ENCODE measurements at places on chromosomes 5 and 9.

DNA sequence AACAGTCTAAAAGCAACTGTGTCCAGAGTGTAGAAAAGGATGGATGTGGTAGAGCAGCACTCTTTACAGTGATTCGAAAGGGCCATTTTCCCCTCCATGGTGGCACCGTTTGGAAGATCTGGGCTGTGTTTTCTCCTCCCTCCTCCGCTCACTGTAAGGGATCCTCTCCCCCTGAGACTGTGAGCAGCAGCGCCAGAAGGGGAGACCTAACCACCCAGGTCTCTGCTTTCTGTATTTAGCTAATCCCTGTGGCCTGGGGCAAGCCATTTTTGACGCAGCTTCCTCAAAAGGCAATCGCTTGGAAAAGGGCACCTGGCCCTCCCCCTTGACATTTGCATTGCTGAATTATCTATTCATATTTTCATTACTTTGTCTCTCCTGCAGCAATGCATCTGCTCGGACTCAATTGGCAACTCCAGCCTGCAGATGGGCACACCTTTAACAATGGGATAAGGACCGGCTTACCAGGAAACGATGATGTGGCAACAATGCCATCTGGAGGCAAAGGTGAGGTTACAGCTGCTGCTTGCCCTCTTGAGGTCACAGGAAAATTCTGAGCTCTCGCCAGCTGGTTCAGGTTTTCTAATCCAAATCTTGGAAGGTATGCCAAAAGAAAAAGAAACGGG lies 244.3 kb upstream of the WWC1 start:
- peak; percentile 43 for DNase-seq

- DNase-seq = no peak
Measured at GRCh38 chr5:40240671-40241070, 439.0 kb upstream of the PTGER4 start.

DNA sequence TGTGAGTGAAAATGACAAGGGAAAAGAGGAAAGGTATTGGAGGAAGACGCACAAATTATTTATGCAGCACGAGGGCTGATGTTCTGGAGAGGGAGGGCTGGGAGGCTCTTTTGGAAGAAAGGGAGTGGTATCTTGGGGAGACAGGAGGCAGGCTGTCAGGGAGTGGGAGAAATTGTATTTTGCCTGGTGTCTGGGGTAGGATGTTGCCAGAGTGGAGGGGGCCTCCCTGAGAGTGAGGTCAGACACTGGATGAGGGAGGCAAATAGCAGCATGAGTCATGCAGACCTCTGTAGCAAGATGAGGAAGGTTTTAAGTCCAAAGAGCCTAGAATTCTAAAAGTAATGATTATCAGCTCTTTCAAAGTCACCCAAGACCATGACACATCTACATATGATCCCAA lies 158.0 kb downstream of the DMRT2 start:
- peak; percentile 78 for DNase-seq

DNA sequence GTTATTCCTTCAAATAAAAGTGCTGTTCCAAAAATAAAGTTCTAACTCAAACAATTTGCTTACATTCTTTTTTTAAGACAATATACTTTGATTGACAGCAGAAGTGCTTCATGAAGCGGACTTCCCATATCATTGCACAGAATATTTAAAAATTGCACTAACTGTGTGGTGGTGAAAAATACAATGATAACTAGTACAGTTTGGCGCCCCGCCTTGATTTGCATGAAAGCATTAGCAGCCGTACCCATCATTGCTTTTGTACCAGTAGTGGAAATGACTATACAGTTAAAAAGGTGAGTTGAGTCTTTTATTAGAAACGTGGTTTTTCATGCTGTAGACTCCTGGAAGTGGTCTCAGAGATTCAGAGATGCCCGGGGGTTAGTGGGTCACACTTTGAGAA lies 69.5 kb upstream of the MAP3K1 start:
- no peak for DNase-seq

DNA sequence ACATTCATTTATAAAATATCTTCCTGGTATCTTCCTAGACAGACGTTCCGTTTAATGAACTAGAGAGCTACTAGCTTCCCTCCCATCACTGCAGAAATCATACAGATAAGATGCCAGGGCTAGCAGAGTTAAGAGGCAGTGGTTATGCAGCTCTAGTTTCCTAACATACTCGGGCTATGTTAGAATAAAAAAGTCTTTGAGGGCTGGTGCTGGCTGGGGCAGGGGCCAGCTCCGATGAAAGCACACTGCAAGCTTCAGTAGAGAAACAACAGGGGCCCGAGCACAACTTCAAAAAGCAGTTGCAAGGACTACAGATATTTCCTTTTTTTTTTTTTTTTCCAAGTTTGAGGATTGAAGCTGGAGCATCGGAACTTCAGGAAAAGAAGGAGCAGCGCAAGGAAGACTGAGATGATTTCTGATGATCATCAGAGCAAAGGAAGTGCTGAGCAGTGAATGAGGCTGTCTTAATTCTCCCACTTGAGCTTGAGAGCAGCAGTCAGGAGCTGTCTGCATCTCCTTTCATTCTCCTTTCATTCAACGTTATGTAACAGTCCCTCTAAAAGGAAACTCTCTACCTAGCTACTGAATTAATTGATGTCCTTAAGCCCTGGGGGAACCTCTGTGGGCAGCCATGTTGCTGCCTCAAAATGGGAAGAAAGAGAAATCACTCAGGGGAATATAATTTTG lies 47.6 kb upstream of the ADCY2 start:
- no peak for DNase-seq

DNA sequence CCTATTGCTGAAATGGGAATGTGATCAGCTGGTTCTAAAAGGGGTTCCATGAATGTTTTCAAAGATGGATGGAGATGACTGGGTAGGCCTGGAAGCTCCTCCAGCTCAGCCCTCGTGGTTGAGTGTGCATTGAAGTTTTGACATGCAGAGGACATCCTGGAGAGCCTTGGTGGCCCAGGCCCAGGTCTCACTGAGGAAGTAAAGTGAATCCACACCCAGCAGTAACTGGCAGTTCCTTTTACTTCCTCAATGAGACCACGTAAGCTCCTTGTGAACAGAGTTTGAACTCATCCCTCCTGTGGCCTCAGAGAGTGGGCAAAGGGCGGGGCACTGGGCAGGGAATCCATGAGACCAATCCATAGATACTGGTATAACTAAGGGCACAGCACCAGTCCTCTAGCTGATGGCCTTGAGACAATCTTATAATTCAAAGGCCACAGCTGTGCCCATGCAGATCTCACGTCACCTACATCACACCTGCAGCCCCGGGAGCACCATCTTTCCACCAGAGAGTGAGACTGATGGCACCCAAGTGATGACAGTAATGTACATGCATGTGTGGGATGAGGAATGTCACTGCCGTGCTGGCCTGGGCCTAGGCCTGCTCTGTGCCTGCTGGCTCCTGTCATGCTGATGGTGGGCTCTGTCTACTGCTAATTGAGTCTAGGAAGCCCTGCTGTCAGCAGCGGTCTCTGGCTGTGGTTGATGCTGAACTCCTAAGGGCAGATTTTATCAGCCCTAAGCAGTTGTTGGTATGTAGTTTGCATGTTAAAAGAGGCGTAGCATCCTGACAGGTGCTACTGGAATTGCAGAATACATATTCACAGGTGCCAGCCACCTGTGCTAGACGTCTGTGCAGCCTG lies 257.8 kb downstream of the FSTL4 start:
- DNase-seq = no peak

DNA sequence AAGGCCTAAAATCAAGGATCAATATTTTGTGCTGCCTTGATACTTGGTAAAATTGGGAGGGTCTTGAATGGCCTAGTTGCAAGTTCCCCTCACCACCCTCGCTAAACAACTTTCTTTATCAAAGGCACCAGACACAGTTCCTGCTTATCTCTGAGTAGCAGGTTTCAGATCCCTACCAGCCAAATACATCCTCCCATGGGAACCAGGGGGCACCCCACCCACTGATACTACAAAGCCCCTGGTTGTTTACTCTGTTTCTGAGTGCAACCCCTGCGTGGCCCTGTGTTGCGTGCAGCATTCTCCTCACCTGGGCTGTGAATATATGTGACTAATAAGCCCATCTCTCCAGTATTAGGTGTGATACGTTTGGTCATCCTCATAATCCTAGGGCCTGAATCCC lies 314.9 kb downstream of the DRD1 start:
- no peak for DNase-seq

- DNase-seq = no peak
Measured at GRCh38 chr5:124365361-124365801, 381.1 kb downstream of the ZNF608 start.

DNA sequence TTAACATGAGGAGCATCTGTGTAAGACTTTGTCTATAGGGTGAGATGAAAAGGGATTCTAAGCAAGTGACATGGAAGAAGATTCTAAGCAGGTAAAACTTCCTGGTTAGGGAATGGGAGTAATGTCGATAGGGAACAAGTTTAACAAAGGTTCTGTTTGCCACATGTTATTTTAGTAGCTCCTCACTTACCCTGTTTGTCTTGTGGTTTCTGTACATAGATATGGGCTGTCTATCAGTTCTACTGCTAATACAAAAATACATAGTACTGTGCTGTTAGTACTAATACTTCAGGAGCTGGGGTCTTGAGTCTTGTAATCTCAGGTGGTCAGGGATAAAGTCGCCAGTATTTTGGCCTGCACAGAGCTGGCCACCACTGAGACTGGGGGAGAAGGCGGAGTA lies 32.9 kb downstream of the RAB24 start:
- DNase-seq = no peak

DNA sequence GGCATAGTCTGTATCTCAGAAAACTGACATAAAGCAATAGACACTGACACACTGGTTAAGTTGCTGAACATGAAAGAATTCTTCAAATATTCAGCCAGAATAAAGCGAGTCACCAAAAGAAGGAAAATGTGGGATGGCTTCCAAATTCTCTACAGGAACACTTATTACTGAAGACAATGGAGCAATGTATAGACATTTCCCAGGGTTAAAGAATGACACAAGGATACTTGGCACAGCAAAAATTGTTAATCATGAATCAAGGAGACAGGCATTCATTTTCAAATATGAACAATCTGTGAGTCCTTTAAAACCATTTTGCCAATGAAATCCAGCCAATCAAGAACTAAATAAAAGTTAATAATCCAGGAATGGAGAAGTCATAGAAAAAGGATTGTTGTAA lies 92.5 kb downstream of the MTX3 start:
- no peak for DNase-seq

- no peak for DNase-seq
Measured at GRCh38 chr5:106854922-106855321, 815.8 kb downstream of the EFNA5 start.

GRCh38 chr9:114012126-114012525 lies 66.0 kb downstream of the AMBP start:
- no peak for DNase-seq

DNA sequence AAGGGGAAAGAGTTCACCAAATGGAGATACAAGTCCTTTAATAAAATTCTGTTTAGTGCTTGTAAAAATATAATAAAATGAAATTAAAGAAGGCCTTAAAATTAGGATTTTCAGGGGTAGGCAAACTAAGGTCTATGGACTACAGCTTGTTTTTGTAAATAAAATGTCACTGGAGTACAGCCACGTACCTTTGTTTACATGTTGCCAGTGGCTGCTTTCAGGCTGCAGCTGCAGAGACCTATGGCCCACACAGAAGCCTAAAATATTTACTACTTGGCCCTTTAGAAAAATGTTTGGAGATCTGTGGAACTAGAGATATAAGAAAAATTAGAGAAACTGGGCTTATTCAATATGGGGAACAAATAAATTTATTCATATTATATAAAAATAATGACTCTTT lies 122.8 kb downstream of the RPS23 start:
- DNase-seq = no peak
